ENCODE measurements at places on chromosomes 4 and X.

DNA sequence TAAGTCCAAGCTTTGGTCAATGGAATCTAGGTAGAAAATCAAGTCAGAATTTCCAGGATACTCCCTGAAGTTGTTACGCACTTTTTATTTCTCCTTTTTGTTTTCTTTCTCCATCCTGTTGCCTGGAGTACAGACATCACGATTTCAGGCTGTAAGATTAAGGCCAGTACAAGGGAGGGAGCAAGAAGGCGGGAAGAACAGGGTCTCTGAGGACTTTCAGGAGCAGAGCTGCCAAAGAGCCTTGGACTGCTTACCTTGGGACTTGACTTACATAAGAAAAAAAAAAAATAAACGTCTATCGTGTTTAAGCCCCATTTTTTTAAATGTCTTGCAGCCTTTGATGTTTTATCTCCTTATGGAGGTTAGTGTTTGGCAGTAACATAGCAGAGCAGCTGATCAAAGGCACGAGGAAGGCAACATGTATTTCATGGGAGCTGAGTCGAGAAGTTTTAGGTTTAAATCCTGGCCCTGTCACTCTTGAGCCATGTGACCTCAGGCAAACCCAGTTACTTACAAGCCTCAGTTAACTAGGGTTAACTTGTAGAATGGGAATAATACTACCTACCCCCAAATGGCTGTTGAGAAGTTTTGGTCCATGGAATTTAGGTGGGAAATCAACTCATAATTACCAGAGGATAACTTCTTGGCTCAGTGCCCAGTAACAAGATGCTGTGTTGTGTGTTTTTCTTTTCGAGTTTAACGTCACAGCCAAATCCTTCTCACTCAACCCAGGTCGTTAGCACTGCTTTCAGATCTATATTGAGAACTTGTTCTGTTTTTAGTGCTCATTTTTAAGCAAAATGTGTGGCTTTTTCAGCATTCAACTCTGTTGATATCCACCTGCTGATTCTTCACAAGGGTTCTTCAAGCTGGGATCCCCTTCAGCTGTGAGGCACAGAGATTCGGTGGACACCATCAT lies 106.8 kb downstream of the CLNK start:
- DNase-seq = no peak

DNA sequence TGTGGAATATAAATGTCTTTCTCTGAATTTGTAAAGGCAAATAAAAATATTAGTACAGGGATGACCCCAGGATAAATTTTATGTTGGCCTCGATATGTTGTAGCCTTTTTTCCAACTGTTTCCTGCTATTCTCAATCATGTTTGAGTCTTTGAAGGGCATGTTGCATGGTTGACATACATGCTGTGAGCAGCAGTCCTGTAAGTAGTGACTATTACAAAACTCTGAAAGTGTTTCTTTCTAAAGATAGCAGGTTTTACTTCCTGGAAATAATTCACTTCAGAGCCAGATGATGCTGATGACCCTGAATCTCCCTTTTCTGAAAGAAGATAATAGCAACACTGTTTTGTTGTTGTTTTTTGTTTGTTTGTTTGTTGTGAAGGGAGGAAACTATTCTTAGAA lies 393.0 kb upstream of the GNPDA2 start:
- DNase-seq = no peak

DNA sequence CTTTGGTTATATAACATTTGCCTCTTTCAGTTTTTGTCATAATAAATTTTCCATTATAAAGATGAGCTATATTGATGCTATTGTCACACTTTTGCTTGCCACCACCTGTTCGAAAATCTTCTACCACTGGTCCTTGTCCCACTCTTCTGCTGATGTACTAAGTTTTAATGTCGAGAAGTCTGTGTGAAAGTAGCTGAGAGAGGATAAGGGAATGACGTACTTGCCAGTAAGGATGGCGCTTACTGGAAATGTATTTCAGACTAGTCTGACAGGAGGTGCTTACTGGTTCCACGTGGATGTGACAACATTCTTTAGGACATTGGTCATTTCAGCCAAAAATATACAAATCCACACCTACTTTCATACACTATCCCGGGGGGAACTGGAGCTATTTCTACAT lies 132.7 kb upstream of the NR3C2 start:
- DNase-seq = no peak

DNA sequence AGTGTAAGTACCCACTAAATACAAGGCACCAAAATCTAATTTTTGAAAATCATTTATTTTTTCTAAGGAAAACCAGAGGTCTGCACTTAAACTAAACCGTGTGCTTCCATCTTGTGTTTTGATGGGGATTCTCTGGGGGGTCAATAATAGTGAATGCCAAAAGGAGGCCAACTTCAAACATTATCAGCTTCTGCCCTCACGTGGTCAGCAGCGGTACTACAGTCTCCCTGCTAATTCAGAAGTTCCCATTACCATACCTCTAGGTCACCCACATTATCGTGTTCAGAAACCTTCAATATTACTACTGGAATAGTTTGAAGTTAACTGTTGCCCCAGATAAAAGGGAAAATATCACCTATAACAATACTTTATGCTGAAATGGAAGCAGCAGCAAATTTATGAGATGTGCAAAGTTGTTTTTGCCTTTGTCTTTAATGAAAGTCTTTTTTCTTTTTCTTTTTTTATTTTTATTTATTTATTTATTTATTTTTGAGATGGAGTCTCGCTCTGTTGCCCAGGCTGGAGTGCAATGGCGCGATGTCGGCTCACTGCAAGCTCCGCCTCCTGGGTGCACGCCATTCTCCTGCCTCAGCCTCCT lies 17.3 kb downstream of the CTPS2 start:
- DNase-seq = peak; percentile 74

DNA sequence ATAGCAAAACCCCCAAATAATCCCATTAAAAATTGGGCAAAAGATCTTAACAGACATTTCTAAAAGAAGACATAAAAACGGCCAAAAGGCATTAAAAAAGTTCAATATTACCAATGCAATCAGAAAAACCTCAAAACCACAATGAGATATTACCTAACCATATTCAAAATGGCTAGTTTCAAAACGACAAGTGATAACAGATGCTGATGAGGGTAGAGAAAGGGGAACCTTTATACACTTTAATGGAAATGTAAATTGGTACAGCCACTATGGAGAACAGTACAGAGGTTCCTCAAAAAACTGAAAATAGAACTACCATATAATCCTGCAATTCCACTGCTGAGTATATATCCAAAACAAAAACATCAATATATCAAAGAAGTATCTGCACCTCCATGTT lies 6.2 kb downstream of the AADAT start:
- no peak for DNase-seq

DNA sequence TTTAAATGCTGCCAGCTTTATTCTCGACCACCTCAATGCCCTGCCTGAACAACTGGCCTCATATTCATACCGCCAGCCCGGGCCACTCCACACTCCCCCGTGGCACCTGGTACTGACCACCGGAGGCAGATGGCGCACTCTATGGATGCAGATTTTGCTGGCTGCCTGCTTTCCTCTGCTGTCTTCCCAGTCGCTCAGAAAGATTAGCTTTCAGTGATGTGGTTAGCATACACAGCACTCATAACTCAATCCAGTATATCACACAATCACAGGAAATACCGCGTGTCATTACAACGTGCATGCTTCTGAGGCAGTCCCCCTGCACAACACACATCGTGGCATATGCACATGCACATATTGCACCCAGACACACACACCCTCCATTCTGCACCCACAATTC lies 147.2 kb upstream of the BCOR start:
- no peak for DNase-seq

DNA sequence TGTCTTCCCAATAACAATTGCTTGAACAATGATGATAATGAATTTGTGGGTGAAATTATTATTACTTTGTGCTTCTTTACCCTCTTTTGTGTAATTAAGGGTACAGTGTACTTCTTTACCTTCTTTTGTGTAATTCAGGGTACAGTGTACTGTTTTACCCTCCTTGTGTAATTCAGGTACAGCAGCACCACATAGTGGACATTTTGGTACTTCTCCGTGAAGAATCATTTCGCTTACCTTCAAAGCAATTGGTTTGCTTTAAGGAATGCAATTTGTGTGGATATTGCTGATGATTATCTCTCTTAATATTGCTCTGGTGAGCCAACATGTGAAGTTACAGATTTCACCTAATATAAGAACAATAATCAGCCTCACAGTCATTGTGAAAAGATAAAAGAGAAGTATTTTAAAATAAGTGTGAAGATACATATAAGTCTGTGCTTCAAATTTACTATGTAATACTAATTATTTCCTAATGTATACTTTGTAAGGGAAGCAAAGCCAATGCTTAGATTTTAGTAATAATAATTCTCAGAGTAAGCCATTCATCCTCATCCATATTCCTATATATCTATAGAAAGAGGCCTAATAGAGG lies 27.2 kb upstream of the SEC24B start:
- peak; percentile 80 for DNase-seq

DNA sequence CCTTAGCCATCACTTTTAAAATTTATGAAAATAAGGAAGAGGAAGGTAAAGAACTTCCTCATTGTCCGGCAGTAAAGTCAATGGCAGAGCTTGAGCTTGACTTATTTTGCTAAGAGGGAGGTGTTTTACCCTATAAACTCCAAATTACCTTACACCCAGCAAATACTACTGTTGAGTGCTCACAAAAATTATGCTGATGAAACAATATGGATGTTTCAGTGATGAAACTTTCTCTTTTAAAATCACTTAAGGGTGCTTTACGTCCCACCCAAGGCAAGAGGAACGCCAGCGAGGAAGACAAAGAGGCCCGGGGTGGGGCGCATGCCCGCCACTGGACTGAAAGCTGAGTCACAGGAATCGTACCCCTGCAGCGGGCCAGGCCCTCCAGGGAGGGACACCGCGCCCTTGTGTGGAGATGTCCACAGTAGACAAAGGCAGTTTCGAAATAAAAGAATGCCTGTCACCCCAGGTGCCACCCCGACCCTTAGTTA lies 560 bp upstream of the TMSB4X start:
- peak; percentile 28 for DNase-seq

DNA sequence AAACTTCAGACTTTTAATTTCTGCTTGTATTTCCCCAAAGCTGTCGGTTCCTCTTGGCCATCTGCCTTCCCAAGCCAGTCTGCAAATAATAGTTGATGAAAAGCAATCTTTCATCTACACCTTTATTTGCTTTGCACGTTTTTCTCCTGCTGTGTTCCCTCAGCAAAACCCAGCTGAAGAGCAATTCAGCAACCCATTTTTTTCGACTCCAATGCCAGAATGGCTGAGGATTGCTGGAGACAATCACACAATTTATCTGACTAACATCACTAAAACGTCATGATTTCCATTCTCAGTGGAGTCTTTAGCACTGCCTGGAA lies 94.3 kb downstream of the GPRIN3 start:
- DNase-seq = no peak

GRCh38 chr4:3445111-3445820 lies 3.5 kb downstream of the HGFAC start:
- DNase-seq = no peak

DNA sequence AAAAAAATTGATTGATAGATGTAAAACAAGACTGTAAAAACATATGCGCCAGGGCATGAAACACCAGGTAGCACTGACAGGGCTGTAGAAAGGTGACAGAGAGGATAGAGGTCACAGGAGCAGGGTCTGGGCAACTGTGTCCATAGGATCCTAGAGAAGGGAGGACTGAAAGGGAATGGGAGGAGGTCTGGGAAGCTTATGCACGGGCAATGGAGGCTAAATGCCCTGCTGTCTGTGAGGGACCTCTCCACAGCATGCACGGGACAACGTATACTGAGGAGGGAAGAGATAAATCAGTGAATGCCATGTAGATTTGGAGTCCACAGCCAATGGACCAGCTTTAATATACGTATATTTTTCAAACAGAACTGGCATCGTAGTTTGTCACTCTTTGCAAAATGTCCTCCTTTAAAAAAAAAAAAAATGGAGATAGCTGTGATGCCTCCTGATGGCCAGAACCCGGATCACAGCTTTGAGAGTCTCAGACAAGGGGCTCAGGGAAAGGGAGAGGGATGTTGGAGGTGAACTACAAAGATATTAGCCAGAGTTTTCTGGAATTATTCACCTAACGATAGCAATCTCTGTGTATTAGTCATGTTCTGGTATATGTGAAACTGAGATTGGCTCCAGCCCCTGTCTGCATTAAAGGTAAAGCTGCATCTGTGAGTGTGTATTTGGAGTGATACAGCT lies 16.0 kb downstream of the RAB40A start:
- DNase-seq = no peak

DNA sequence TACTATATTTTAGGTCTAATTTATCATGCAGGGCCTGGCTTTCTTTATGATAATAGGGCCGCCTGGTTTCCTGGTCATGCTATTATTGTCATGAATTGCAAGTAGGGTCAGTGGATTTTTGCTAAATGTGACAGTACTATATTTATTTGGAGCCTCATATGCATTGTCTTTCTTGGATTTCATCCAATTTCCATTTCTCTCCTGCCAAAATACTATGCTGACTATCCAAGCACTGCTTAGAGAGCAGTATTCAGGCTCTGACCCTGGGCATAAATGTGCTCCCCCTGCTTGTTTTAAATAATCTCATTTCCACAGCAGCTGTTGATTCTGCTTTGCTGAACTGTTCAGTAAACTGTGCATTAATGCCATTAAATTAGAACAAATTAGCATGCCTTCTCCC lies 269.3 kb downstream of the GPM6A start:
- DNase-seq = peak; percentile 31

DNA sequence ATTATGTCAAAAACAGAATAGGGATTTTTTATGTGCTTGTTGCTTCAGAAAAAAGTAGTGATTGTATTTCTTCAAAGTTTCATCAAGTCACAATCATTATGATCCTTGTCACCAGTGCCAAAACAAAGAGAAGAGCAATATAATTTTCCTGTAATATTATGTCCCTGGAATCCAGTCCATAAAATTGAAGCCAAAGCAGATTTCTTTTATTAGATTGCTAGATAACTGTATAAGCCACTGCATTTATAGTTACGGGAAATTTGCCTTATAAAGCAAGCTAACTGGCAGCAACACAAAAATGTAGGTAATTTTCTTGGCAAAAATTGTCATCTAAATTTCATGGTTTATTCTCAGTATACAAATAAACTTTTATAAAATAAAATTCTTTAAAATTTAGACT lies 296.1 kb upstream of the ANKRD50 start:
- DNase-seq = no peak

- DNase-seq = no peak
These were observed 102.3 kb downstream of the PSAPL1 start for GRCh38 chr4:7332216-7333023.

- no peak for DNase-seq
These were observed 94.9 kb downstream of the ARHGAP24 start for GRCh38 chr4:85569730-85570299.

DNA sequence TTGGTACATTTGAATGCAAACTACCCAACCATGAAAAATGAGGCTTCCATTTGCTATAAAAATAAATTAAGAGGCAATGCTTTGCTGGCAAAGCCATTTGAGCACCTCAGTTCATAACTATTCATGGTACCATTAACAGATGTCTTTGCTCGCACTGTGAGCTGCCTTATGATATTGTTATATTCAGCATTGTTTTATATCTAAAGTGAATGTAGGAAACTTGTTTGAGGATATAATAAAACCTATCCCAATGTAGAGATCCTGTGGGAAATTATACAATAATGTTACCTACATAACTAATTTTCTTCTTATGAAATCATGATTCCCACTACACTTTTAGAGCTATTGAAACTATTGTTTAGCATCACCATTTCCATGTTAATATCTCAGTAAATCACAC lies 125.2 kb upstream of the TRAM1L1 start:
- DNase-seq = no peak

- DNase-seq = no peak
These were observed 327.4 kb downstream of the RPA4 start for GRCh38 chrX:97211070-97211469.

GRCh38 chr4:57424232-57424897 lies 314.2 kb upstream of the IGFBP7 start:
- no peak for DNase-seq
